ENCODE measurements at places on chromosomes 3 and 15.

DNA sequence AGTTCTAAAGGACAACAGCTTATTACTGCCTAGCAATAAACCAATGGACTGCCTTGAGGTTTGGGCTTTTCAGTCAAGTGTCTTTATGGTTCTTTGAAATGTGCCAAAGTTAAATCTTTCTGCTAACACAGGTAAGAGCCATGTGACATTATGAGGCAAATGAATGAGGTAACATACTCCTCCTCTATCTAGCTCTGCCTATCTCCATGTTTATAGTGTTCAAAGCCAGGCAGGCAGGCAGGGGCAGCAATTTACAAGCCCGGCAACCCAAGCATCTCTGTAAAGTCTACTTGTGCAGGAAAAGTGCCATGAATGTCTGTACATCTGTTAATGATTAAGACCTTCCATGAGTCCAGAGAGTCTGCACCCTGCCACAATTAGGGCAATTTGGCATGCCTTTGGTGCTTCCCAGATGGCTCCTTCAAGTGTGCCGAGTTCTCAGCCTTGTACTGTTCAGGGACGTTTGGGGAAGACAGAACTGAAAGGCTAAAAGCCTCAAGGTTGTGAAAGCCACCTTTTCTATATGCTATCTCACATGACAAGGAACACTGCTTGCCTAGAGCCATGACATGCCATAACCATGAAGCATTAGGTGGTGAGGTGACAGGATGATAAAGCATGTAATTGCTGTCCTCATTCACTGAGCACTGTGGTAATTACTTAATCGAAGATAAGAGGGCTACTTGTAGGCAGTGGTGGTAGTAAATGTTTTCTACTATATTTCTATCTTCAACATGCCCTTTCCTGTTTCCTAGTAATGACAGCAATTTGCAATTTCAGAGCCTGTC lies 41.4 kb upstream of the EIF1B start:
- no peak for DNase-seq

DNA sequence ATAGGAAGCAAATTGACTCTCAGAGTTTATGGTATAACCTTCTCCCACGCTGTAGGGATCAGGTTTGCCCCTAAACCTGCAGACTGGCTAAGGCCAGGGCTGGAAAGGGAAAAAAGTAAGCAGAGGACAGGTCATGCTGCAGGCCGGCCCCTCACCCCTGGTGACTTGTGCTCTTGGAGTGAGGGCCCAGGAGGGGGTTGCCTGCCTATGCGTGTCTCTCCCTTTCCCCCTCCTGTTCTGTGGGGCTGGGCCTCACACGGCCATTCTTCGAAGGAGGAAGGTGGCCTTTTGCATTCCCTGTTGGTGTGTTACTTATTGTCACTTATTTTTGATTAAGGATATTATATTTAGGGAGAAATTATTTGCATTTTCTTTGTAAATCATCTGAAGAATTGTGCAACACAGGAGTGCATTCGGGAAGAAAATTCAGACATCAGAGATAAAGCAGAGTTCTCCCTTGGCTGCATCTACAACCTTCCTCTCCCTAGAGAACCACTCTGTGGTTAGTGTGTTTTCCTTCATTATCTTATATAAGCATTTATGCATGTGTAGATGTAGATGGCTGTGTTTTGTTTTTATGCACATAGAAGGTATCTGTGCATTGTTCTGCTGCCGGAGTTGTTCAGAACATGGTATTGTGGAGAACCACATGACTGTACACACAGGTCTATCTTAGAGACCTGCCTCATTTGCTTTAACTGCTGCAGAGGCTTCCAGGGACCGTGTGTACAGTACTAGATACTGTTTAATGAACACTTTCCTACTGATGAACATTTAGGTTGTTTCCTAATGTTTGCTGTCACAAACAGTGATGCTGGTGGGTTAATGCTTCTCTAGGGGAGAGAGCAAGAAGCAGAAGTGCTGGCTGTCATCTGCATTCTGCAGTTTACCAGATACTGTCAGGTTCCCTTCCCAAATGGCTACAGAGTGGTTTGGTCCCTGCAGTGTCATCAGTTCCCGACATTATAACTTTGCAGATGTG lies 133.5 kb downstream of the APBA2 start:
- DNase-seq: no peak

DNA sequence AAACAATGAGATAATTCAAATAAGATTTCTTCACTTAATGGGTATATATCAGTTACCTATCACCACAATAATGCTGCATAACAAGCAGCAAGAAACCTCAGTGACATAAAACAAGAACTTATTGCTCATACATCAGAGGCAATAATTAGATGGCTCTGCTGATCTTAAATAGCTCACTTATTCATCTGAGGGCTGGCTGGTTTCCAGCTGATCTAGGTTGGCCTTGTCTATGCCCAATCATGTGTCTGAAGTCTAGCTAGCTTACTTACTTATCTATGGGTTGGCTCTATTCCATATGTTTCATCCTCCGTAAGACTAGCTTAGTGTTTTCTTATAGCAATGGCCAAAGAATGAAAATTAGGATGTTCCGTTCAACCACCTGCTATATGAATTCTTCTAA lies 109.4 kb upstream of the AGTR1 start:
- no peak for DNase-seq

DNA sequence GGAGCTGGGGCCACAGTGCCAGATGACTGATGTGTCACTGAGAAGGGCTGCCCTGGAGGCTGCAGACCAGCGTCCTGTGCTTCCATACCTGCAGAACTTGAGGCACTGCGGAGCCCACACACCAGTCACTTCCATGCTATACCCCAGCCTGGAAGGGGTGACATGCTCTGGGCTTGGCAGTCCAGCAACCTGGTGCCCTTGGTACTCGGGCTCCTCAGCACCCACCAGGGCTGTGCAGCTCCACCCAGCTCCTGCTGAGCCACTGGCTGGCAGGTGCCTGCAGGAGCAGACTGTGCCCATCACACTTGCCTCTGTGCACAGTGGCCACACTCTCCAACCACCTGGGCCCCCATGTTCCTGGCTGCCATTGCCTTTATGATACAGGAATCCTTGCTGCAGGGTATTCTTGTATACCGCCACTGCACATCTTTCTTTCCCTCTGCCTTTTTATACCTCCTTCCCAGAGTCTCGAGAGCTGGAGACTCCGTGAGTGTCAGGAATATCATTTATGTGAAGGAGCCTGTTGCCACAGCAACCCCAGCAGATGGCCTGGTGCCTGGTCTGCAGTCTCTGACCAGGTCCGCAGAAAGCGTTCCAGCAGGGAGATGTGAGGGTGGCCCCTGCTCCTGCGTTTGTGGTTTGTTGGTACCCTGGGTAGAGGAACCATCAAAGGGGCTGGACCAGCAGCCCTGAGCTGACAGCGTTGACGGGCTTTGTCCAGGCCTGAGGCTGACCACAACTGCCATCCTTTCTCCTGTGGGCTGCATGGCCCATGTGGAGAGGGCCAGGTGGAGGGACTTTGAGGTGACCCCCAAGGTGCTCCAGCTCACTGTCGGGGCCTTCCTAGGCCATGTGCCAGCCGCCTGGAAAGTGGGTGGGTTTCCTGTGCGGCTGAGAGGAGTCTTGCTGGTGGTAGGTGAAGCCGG lies 93.4 kb upstream of the PLXNA1 start:
- no peak for DNase-seq

DNA sequence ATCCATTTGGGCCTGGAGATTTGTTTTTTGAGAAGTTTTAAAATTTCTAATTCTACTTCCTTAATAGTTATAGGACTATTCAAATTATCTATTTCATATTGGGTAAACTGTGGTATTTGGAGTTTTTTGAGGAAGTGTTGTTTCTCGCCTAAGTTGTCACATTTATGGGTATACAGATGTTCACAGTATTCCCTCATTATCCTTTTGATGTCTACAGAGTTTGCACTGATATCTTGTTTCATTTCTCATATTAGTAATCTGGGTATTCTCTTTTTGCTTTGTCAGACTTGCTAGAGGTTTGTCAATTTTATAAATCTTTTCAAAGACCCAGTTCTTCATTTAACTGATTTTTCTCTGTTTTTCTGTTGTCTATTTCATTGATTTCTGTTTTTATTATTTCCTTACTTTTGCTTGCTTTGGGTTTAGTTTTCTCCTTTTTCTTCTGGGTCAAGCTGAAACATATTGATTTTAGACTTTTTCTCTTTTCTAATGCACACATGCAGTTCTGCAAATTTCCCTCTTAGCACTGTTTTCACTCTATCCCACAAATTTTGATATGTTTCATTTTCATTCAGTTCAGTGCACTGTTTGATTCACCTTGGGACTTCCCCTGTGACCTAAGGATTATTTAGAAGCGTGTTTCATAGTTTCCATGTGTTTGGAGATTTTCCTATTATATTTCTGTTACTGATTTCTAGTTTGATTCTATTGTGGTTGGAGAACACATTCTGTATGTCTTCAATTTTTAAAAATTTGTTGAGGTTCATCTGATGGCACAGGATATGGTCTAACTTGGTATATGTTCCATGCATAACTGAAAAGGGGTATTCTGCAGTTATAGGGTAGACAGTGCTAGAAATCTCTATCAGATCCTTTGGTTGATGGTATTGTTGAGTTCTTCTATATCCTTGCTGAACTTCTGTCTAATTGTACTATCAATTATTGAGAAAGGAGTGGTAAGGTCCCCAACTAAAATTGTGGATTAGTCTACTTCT lies 79.6 kb downstream of the SUMF1 start:
- DNase-seq: no peak

- DNase-seq: no peak
These were observed 87.3 kb upstream of the PRR23C start for GRCh38 chr3:139131951-139132350.

DNA sequence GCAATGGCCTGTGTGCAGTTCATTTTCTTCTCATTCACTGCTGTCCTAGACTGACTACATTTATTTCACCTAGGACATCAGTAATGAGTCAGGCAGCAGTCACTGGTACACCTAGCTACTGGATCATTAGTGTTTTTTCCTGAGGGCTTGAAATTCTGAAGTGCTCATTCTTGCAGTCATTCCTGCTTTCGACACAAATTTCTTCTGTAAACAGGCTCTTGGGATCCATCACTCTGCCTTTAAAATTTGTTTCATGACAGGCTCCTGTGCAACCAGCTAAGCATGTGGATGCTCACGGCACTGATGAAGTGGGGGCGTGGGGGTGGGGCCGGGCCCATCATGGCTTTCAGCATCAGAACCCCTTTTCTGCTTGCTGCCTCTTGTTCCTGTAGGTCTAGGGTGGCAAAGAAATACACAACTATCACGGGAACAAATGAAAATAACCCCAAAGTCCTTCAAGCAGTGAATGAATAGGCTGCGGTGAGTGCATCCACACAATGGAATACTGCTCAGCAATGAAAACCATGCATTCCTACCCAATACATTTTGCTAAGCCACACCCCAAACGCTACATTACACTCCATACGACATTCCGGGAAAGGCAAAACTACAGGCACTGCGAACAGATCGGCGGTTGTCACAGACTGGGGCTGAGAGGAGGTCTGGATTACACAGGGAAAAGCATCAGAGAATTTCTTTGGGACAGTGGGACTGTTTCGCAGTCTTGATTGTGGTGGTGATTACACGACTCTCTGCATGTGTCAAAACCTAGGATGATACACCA lies 9.3 kb upstream of the MELTF start:
- DNase-seq: no peak

DNA sequence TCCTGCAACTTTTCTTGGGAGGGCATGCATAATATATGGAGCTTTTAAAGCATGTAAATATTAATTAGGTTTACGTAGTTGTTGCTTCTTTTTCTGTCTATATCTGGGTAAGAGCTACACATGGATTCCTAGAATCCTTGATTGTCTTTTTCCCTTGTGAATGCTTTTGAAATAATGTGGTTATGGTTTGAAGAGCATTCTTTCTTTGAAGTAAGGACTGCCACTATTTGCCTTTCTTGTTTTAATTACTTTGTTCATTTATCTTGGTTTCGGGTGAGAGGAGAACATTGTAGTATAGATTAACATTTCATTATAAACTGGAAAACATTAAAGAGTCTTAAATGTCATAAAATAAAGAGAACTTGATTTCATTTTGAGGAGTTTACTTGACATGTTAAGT lies 674.0 kb downstream of the ZBBX start:
- DNase-seq: no peak

DNA sequence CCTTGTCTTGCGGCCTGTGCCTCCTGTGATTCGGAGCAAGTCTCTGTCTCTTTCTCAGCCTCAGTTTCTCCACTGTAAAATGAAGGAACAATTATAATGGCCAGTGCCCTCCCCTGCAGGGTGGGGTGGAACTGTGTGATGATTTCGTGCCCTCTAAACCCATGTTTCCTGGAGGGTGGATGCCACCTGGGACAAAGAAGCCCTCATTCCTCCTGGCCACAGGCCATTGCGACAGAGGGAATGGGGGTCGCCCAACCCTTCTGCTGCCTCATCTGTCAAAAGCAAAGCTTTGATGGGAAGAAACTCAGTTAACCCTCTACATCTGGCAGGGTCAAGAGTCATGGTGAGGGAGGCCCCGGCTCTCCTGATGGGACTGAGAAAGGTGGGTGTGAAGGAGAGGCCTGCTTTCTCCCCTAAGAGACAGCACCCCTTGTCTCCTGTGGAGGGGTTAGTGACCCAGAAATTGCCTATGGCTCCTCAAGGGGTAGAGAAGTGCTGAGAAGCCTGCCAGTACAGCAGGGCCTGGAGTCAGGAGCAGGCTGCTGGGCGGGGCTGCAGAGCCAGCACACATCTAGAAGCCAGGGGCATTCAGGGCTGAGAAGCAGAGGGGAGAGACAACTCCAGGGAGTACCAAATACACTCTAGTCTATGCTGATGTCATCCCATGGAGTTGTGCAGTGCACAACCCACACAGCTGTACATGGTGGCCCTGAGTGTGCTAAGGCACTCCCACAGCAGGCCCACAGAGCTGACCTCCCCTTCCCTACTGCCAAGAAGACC lies 61.0 kb downstream of the PLXNA1 start:
- DNase-seq: no peak

DNA sequence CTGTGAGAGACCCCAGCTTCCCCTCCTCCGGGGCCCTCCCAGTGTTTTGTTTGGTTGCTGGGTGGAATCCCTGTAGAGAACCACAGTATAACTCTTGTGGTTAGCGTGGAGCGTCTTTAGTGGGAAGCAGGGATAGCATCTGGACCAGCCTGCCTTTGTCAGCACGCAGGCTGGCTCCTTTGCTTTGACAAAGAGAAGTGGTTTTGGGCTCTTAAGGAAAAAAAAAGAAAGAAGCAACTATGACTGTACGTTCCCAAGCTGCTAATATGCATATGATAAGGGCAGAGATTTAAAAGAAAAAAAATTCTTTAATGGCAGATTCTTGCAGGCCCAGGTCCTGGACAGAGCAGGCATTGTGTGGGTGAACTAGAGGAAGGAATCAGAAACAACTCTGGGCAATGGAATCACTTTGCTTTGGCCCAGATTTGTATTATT lies 340.8 kb upstream of the CTDSPL start:
- no peak for DNase-seq

DNA sequence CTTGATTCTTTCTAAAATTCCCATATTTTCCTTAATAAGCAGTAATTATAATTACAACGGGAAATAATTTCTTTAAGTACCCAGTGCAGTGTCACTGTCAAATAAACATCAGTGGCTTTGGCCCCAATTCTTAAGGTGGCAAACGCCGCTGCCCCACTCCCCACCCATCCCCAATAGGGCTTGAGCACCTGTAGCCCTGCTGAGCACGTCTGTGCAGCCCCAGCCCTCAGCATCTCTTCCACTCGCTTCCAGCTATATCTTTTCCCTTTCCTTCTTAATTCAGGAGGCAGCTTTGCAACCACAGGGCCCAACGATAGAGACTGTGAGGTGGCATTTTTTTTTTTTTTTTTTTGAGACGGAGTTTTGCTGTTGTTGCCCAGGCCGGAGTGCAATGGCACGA lies 9.0 kb downstream of the PPM1M start:
- DNase-seq: no peak

- no peak for DNase-seq
These were observed 108.8 kb downstream of the EPHB1 start for GRCh38 chr3:134903837-134904236.

GRCh38 chr3:185423178-185423577 lies 60.2 kb downstream of the MAP3K13 start:
- DNase-seq: peak; percentile 2

All from HS-5 (cell line).